ENCODE measurements at places on chromosomes 6 and 20. TPM values are rescaled to one million over a fixed set of nuclear protein-coding genes. Genes with fewer than 3 reads are reported as not detected.

The CGAS gene
- 4.4 TPM for total RNA-seq

The TREML1 gene
- not detected for total RNA-seq

The TUBB1 gene
- under 0.01 TPM for total RNA-seq

The GNAS-AS1 gene
- 1.2 TPM for total RNA-seq

The RTN4IP1 gene
- 4.7 TPM for total RNA-seq

The TBXT gene
- total RNA-seq = not detected

The APOM gene
- total RNA-seq = 1.5 TPM

The SPTLC3 gene
- 14.7 TPM for total RNA-seq

The LCA5 gene
- total RNA-seq = 3.7 TPM

The HRH3 gene
- total RNA-seq = not detected

The TRERF1 gene
- total RNA-seq = 4.2 TPM

The PRR18 gene
- total RNA-seq = not detected

The SRC gene
- 17.2 TPM for total RNA-seq

The GPLD1 gene
- total RNA-seq = 0.92 TPM

The TRAPPC3L gene
- 0.13 TPM for total RNA-seq

The BEND3 gene
- total RNA-seq = 0.93 TPM

The KIF6 gene
- total RNA-seq = 0.19 TPM

The NNAT gene
- total RNA-seq = not detected

The COL12A1 gene
- 328 TPM for total RNA-seq

The MAD2L1BP gene
- total RNA-seq = 15.4 TPM

The PARD6B gene
- total RNA-seq = 0.26 TPM

The HLA-DMB gene
- not detected for total RNA-seq

The ANKRD66 gene
- not detected for total RNA-seq

The SRSF12 gene
- total RNA-seq = under 0.01 TPM

The PRSS16 gene
- not detected for total RNA-seq

The DEFB128 gene
- total RNA-seq = not detected

The SIRPD gene
- total RNA-seq = not detected
